ENCODE measurements at places on chromosomes 11 and 22. TPM values are rescaled to one million over a fixed set of nuclear protein-coding genes. Genes with fewer than 3 reads are reported as not detected.

- no peak for DNase-seq
Observed at GRCh38 chr22:50305923-50306566, 1.4 kb downstream of the PLXNB2 start.

GRCh38 chr22:50314455-50315288 lies 7.2 kb upstream of the PLXNB2 start:
- peak; percentile 93 for DNase-seq

GRCh38 chr22:41564563-41564962 lies 3.8 kb downstream of the CSDC2 start:
- DNase-seq: no peak

- DNase-seq: no peak
Observed at GRCh38 chr11:62732830-62733229, 4.5 kb downstream of the TTC9C start.

DNA sequence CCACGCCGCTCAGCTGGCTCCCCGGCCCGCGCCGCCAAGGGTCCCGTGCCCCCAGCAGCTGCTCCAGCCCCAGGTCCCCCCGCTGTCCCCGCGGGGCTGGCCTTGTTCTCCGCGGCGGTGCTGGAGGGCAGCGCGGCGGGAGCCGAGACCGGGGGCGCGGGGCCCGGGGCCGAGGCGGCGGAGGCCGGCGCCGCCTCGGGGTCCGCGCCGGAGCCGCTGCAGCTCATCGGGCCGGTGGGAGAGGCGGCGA lies 128 bp downstream of the TAF10 start:
- no peak for DNase-seq

- no peak for DNase-seq
Observed at GRCh38 chr11:114179234-114179941, 116.8 kb upstream of the NNMT start.

DNA sequence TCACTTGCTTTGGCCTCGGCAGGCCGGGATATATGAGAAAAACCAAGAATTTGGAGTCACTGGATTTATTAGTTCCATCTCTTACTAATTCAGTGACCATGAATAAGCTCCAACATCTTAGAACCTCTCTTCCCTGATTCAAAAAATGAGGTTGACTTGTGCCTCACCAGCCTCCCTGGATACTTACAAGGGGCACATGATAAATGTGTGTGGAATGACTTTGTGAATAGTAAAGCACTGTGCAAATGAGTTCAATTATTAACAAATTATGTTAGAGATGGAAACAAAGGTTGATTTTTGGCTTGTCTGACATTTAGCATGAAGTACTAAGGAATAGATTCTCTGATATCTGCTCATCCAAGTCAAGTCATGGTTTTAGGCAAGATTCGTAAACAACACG lies 104.1 kb downstream of the TRIM44 start:
- DNase-seq: no peak

GRCh38 chr11:16016468-16016829 lies 339.9 kb downstream of the SOX6 start:
- no peak for DNase-seq

DNA sequence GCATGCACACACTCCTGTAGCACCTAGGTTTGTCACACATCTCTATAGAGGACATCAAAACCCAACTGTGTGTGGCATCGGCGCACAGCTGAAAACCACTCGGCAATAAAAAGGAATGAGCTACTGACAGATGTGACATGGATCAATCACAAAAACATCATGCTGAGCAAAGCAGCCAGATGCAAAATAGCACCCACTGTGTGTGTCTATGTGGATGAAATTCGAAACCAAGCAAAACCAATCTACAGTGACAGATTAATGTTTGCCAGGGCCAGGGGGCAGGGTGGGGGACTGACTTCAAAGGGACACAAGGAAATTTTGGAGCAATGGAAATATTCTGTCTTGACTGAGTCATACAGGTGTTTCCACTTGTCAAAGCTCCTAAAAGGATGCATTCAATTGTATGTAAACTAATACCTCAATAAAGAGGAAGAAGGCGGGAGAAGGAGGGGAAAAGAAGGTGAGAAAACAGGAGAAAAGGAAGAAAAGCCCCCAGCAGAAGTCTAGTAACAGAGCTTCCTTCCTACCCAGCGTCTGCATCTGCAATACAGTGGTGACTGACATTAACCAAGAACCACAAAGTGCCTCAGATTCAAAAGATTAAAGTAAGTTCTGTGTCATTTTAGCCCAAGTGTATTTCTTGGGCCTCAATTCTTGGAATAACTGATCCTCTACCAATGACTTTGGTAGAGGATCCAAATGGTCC lies 49.8 kb downstream of the PACSIN2 start:
- DNase-seq: peak; percentile 67

- DNase-seq: no peak
Observed at GRCh38 chr11:6771926-6772893, at the start of gene OR2AG2. Gene OR2AG2, minus strand, starts transcription at chr11:6771976. Its CDS starts 3,019 bp downstream, at chr11:6768957.

GRCh38 chr11:1515082-1516060 lies 28.8 kb upstream of the MOB2 start:
- peak; percentile 91 for DNase-seq

DNA sequence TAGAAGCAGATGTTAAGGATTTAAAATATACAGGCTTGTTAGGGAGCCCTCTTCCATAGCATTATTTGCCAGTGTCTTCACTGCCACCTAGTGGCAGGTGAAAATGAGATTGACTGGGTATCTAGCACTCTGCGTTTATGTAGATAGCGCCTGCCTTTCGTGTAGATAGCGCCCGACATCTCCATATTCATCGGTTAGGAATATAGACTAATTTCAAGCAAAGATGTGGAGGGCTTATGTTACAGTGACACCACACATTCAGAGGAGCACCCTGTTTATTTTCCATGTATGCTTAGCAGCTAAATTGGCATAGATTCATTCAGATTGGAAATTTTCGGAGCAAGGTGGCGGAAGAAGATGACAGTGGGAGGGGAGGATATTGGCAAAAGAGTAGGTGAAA lies 72.0 kb downstream of the SLC5A12 start:
- DNase-seq: peak; percentile 79

The CARD18 gene
- total RNA-seq: not detected

The MYBPC3 gene
- not detected for total RNA-seq

The RFPL3 gene
- total RNA-seq: not detected

The CWC15 gene
- total RNA-seq: 87.6 TPM

The EFEMP2 gene
- 9.1 TPM for total RNA-seq
